ENCODE measurements at places on chromosomes 4 and X.

- DNase-seq = no peak
Observed at GRCh38 chr4:79949178-79949577, 123.9 kb downstream of the ANTXR2 start.

GRCh38 chr4:167023364-167023925 is 210.8 kb downstream of the SPOCK3 start:
- DNase-seq = no peak

GRCh38 chrX:28498658-28499057 is 88.6 kb upstream of the IL1RAPL1 start:
- DNase-seq = no peak

GRCh38 chr4:123283371-123283895 is 113.2 kb upstream of the SPRY1 start:
- no peak for DNase-seq

GRCh38 chr4:67702166-67702565 is 1.2 kb upstream of the UBA6 start:
- DNase-seq = no peak

GRCh38 chrX:110444996-110445395 is 86.3 kb downstream of the RTL9 start:
- no peak for DNase-seq

DNA sequence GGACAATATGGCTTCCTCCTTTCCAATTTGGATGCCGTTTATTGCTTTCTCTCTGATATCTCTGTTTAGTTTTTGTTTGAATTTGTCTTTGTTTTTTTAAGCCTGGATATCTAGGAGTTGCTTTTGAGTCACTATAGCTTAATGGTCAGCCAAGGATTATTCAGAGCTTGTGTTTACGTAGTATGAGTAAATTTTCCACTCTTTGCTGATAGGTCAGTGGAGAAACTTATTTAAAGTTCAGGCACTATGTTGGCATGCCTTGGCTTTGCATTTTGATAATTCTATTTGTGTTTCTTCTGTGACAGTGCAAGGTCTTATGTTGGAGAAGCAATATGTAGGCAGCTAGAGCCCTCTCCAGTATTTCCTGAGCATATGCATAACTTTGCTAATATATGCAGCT is 315.2 kb downstream of the GRID2 start:
- no peak for DNase-seq

DNA sequence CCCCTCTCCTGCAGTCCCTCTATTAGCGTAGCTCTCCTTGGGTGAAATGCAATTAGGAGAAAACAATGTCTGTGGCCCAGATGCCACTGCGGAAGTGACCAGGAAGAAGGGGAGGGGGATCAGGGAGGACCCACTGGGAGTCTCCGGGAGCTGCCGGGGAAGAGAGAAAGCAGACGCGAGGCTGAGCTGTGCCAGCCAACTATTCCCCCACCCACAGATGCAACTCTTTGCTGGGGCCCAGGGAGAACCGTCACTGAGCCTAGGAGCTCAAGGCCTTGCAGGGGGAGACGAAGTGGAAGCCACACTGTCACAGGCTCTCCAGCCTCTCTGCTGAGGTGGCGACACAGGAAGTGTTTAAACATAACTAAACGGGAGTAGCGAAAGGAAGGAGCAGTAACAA is 149.2 kb downstream of the BCOR start:
- no peak for DNase-seq

DNA sequence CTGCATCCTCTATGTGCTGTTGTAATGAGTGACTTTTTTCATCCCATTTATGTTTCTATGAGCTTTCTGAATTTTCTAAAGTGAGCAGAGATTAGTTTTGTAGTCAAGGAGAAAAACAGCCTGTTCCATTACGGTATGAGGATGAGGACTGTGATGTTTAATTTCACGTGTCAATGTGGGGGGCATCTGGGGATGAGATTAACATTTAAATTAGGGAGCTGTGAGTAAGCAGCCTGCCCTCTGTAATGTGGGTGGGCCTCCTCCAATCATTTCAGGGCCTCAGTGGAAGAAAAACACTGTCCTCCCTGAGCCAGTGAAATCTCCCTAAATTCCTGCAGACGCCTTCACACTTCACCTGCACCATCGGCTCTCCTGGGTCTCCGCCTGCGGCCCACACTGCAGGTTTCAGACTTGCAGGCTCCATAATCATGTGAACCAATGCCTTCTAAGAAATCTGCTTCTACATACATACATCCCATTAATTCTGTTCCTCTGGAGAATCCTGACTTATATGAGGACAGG is 121.7 kb downstream of the AFAP1 start:
- no peak for DNase-seq

GRCh38 chr4:128333309-128334018 is 45.9 kb upstream of the PGRMC2 start:
- no peak for DNase-seq

GRCh38 chrX:88170553-88170952 is 576.5 kb upstream of the CPXCR1 start:
- DNase-seq = no peak

- no peak for DNase-seq
Observed at GRCh38 chr4:186643501-186644310, 80.0 kb downstream of the FAT1 start.

GRCh38 chr4:133621628-133622027 is 472.5 kb downstream of the PCDH10 start:
- DNase-seq = no peak

GRCh38 chr4:132982151-132982550 is 166.9 kb upstream of the PCDH10 start:
- no peak for DNase-seq

- DNase-seq = no peak
Observed at GRCh38 chr4:145545538-145546174, 64.0 kb downstream of the SMAD1 start.

- no peak for DNase-seq
Observed at GRCh38 chr4:102454268-102454667, 46.9 kb upstream of the NFKB1 start.

- no peak for DNase-seq
Observed at GRCh38 chr4:43607827-43608461, 715.4 kb downstream of the GRXCR1 start.

DNA sequence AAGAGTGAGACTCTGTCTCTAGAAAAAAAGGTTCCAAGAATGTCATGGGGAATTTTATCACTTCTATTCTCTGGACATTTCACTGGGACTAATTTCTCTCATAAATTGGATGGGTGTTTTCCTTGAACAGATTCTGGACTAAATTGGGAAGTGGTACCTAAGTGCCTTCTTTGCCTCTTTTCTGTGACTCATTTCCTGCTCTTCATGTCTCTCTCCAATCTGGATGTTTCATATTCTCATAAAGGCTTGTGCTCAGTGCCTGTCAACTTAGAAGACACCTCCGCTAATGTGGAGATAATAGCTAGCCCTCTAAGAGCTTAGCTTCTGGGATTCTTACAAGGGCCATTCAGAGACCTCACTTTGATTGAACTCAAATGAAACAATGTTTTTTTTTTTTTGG is 38.0 kb upstream of the IGFBP7 start:
- no peak for DNase-seq

DNA sequence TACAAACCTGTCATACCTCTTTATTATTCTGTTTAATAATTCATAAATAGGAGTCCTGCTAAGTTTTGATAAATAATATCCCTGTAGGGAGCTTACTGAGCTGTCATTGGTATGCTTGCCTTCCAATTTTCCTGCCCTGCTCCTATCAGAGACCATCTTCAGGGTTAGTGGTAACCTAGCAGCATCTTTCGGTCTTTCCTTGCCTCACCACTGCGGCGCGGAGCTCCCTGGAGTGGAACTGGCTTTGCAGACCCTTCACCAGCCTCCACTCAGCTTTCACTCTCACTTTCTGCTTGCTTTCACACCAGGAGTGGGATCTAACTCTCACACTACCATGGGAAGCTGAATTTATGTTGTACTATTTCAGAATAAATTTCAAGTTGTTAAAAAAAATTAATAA is 481.7 kb upstream of the ATOH1 start:
- no peak for DNase-seq

DNA sequence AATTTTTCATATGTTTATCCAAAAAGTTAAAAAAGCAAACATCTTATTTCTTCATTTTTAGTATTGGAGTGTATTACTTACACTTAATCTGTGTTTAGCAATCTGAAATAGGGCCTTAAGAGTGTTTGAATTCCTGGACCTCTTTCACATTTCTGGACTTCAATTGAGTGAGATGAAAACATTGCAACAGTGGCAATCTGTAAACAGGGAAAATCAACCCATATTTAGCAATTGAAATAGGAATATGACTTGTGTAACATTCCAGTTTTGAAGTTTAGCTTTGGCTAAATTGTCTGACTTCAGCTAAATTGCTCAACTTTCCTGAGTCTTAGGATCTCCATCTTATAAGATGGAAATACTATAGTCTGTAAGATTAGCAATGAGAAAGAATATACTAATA is 34.6 kb upstream of the FHL1 start:
- DNase-seq = no peak

DNA sequence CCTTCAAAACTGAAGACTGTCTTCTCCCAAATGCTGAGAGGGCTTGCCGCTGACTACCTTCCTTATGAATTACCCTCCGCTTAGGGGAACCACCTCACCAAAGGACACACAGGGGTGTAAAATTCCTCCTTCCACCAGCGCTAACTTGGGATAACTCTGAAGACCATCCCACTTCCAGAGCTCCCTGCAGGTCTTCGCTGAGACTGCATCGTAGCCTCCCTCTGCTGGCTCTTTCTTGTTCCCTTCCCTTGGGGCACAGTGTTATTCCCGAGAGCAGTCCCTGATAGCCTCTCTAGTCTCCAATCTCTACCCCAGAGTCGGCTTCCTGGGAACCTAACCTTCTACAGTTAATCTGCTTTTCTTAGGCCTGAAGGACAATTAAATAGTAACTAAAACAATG is 725.5 kb upstream of the ATOH1 start:
- no peak for DNase-seq

GRCh38 chr4:158176108-158176507 is 3.3 kb upstream of the GASK1B start:
- DNase-seq = no peak

- DNase-seq = no peak
Observed at GRCh38 chr4:89111833-89112563, 665 bp downstream of the TIGD2 start.

- no peak for DNase-seq
Observed at GRCh38 chr4:24888475-24889344, 24.1 kb downstream of the CCDC149 start.

DNA sequence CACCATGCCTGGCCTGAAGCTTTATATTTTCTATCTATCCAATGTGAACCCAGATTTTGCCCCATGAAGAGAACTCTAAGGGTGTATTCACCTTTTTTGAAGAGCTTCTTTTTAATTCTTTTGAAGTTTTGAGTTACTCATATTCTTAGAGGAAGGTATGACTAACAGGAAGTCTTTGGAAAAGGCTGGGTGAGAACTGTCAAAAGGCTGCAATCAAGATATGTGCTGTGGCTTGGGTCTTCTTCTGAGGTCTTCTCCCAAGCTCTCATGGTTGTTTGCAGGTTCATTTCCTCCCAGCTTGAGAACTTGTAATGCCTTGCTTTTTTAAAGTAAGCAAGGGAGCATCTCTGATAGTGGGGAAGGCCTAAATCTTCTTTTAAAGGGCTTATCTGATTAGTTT is 3.1 kb upstream of the C4orf17 start:
- DNase-seq = no peak

- DNase-seq = no peak
Observed at GRCh38 chr4:17688011-17688441, 73.6 kb downstream of the MED28 start.

- DNase-seq = peak; percentile 51
Observed at GRCh38 chr4:24856586-24856985, 56.3 kb downstream of the CCDC149 start.

All from D721Med (cell line).